ENCODE measurements at places on chromosomes 5 and 9. TPM values are rescaled to one million over a fixed set of nuclear protein-coding genes. Genes with fewer than 3 reads are reported as not detected.

DNA sequence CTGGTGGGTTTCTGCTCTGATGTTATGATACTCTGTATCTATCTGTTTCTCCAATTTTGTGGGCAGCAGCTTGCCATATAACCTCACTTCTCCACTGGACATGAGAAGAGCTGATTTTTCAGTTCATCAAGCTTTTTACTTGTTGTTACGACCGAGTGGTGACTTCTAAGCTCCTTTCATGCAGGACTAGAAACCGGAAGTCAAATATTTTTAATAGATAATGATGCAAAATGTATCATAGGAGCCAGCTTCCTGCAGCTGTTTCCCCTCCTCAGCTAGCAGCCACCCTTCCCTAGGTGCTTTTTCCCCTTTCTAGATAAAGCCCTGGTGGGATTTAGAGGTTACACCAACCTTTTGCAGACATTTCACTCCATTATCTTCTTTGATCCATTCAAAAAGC lies 17.0 kb upstream of the ADAM19 start:
- no peak overlapping the region for H3K4me3 ChIP-seq
- no peak overlapping the region for H3K27ac ChIP-seq
- no peak for DNase-seq
- peaks cover 4% of the 10 kb centered on the region for H3K4me1 ChIP-seq
- H3K27me3 ChIP-seq: no peaks in the 10 kb centered on the region

Gene ANKRD31
- polyA plus RNA-seq: not detected

GRCh38 chr9:265209-265870 lies 50.7 kb downstream of the DOCK8 start:
- DNase-seq: no peak
- no peaks in the 10 kb centered on the region for H3K36me3 ChIP-seq
- H3K27ac ChIP-seq: no peak overlapping the region
- H3K27me3 ChIP-seq: no peaks in the 10 kb centered on the region
- no peaks in the 10 kb centered on the region for H3K4me1 ChIP-seq
- H3K4me3 ChIP-seq: no peak overlapping the region

DNA sequence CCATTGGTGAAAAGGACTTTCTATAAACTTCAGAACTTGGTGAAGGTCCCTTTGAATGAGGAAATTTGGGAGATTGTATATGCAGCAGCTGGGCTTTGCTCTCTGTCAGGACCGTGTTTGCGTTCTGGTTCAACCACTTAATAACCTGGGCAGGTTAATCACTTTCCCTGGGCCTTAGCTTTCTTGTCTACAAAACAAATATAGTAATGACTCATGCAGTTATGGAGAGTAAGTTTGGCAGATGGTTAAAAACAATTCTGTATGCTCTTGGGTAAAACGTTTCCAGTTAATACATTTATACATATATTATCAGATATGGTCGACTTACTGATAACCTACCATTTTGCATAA lies 197.0 kb downstream of the ARHGEF28 start:
- no peak overlapping the region for H3K27ac ChIP-seq
- no peak overlapping the region for H3K4me3 ChIP-seq
- peaks cover 30% of the 10 kb centered on the region for H3K4me1 ChIP-seq
- H3K27me3 ChIP-seq: no peaks in the 10 kb centered on the region

Gene C5
- 1.5 TPM for polyA plus RNA-seq

DNA sequence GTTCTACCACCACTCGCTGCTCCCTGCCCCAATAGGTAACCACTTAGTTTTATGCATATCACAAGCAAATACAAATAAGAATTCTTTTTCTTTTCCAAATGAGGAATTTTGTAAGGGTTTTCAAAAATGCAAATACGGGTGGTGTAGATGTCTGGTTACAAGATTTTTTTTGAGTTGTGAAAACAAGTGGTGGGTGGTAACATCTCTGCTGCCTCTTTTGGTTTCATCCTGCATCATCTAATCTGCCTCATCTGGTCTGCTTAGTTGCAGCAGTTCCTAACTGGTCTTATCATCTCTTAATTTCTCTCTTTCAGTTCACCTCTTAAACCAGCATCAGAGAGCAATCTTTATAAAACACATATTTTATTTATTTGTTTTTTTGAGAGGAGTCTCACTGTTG lies 5.3 kb downstream of the NFX1 start:
- H3K27ac ChIP-seq: no peak overlapping the region
- H3K27me3 ChIP-seq: no peaks in the 10 kb centered on the region
- H3K4me3 ChIP-seq: no peak overlapping the region

Gene STOML2
- 177 TPM for polyA plus RNA-seq

DNA sequence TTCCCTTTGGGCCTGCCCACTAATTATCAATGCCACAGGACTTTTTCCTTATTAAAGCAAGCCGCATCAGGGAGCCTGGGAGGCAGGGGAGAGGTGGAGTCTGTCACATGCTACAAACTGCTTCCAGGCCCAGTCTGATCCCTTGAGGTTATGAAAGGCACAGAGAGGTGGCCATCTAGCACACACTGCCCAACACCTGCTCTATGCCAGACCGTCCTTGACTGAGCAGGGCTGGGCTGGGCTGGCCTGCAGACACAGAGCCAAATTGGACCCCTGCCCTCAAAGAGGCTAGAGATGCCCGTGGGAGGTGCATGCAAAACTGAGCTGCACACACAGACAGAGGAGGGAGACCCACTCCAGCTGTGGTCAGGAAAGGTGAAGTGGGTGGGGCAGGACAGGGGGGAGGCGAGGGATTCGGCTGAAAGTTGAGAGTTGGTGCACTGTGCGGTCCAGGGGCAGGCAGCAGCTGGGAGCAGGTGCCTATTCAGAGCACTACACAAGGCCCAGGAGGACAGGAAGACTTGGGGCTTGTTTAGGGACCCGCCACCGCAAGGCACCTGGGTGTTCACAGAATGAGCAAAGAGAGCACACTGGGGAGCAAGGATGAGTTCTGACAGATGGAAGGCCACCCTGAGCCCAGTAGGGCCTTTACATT lies 36.4 kb upstream of the TCF7 start:
- H3K36me3 ChIP-seq: no peaks in the 10 kb centered on the region
- H3K27ac ChIP-seq: no peak overlapping the region
- no peak overlapping the region for H3K4me3 ChIP-seq
- H3K4me1 ChIP-seq: no peaks in the 10 kb centered on the region
- peaks cover 23% of the 10 kb centered on the region for H3K27me3 ChIP-seq

Gene COL23A1
- polyA plus RNA-seq: not detected

GRCh38 chr9:81627481-81627880 lies 61.9 kb downstream of the TLE1 start:
- no peaks in the 10 kb centered on the region for H3K27me3 ChIP-seq
- no peak for DNase-seq
- peaks cover 5% of the 10 kb centered on the region for H3K4me1 ChIP-seq
- no peak overlapping the region for H3K4me3 ChIP-seq
- no peak overlapping the region for H3K27ac ChIP-seq

Gene EGR1
- 180 TPM for polyA plus RNA-seq

GRCh38 chr5:127985811-127986325 lies 97.7 kb upstream of the SLC12A2 start:
- no peaks in the 10 kb centered on the region for H3K36me3 ChIP-seq
- H3K27ac ChIP-seq: no peak overlapping the region
- H3K4me3 ChIP-seq: no peak overlapping the region
- H3K4me1 ChIP-seq: peaks cover 5% of the 10 kb centered on the region
- no peaks in the 10 kb centered on the region for H3K27me3 ChIP-seq

DNA sequence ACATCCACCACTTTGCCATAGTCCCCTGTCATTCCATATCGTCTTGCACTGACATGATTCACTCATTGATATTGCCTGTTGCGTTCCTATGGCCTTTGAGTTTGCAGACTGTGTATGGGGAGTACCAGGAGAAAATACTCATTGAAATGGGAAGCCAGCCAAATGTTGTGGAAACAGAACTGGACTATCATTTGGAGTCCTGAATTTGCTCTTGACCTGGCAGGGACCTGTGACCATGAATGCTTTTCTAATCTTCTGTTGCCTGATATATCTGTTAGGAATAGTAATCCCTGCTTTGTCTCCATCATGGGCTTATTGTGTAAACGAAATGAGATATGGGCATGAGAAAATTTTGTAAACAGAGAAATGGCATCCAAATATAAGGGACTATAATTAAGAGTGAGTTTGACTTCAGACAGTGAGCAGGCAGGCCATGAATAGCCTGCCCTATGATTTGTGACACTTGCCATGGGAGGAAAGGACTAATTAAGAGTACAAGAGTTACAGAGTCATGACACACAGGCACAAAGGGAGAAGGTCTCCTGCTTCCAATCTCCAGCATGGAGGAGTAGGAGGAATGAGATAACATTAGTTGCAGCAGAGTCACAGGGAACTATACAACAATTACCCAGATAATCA lies 572.9 kb upstream of the SGCD start:
- no peak overlapping the region for H3K4me3 ChIP-seq
- no peak for DNase-seq
- H3K27ac ChIP-seq: no peak overlapping the region
- H3K4me1 ChIP-seq: no peaks in the 10 kb centered on the region

- H3K4me3 ChIP-seq: no peak overlapping the region
- DNase-seq: peak; percentile 88
- H3K36me3 ChIP-seq: no peaks in the 10 kb centered on the region
- H3K27ac ChIP-seq: peak overlapping the region; percentile 10
Measured at GRCh38 chr9:113650207-113651131, 186.9 kb downstream of the RGS3 start.

- H3K27me3 ChIP-seq: peaks cover 3% of the 10 kb centered on the region
- no peak overlapping the region for H3K4me3 ChIP-seq
- no peaks in the 10 kb centered on the region for H3K4me1 ChIP-seq
- no peak overlapping the region for H3K27ac ChIP-seq
- no peak for DNase-seq
Measured at GRCh38 chr5:72722792-72723452, 93.5 kb upstream of the TNPO1 start.

Gene SPINK6
- polyA plus RNA-seq: not detected

DNA sequence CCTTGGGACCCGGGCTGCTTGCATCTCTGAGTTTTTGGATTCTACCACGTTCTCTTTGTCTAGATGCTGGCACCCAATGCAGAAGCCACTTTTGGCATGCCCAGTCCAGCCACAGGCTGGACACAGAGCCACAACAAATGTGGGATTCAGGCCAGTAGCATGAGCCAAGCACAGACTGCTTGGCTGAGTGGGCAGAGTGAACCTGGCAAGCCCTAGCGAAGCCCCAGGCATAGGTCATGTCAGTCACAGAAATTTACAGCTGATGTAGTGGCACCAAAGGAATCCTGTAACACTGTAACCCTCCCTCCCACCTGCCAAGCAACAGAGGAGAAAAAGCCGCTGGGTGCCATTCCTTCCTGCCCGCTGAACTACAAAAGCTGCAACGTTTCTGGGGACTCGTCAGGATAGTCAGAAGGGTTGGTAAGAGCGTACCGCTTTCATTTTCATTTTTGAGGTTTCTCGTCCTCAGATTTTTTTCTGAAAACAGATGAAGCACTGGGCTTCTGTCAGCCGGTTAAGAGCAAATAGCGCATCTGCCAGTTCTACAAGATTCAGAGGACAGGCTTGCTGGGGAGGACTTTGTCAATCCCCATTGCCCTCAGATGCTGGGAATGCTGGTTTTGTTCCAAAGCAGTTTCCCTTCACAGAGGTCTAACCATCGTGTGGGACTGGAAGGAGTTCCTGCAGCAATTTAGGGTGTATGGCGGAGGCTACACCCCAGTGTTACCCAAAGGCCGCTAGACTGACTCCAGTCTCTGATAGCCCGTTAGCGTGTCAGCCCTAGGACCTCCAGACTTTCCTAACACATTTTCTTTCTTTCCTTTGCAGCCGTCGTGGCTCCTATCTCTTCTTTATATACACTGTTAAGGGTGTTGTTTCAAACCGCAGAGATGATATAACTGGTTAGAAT lies 399.0 kb downstream of the HTR1A start:
- no peaks in the 10 kb centered on the region for H3K4me1 ChIP-seq
- no peak for DNase-seq
- H3K4me3 ChIP-seq: no peak overlapping the region
- H3K27ac ChIP-seq: no peak overlapping the region

- H3K36me3 ChIP-seq: no peaks in the 10 kb centered on the region
- no peak for DNase-seq
- H3K4me3 ChIP-seq: no peak overlapping the region
Measured at GRCh38 chr5:166270712-166271111, 2020.7 kb upstream of the WWC1 start.

GRCh38 chr5:139571543-139571942 lies 10.4 kb downstream of the UBE2D2 start:
- H3K4me3 ChIP-seq: no peak overlapping the region
- H3K4me1 ChIP-seq: peaks cover 7% of the 10 kb centered on the region
- H3K36me3 ChIP-seq: peaks cover 9% of the 10 kb centered on the region
- no peak overlapping the region for H3K27ac ChIP-seq
- H3K27me3 ChIP-seq: no peaks in the 10 kb centered on the region

Gene ZFP37
- 0.84 TPM for polyA plus RNA-seq
